Occipital lobe (tissue), 3 donors: ENCODE measurements at places on chromosomes 12 and 14. TPM values are rescaled to one million over a fixed set of nuclear protein-coding genes. Genes with fewer than 3 reads are reported as not detected.

INHBC gene
- total RNA-seq, result not detected

SLC25A3 gene
- 200 TPM for total RNA-seq

PLA2G1B gene
- total RNA-seq, result not detected

ZC2HC1C gene
- total RNA-seq, result 2.8 TPM

ASIC1 gene
- total RNA-seq, result 16.2 TPM

RIMBP2 gene
- 39.5 TPM for total RNA-seq

RACGAP1 gene
- total RNA-seq, result 22.0 TPM

LRRC10 gene
- not detected for total RNA-seq

INHBE gene
- total RNA-seq, result not detected

PUS7L gene
- 41.0 TPM for total RNA-seq

CCDC196 gene
- not detected for total RNA-seq

TMEM233 gene
- total RNA-seq, result not detected

EXOC3L4 gene
- total RNA-seq, result 1.1 TPM

KRT77 gene
- not detected for total RNA-seq

STAB2 gene
- not detected for total RNA-seq

KLHL28 gene
- 56.0 TPM for total RNA-seq
